ENCODE measurements at places on chromosomes 2 and 18.

- DNase-seq = no peak
These were observed 891 bp upstream of the NR4A2 start for GRCh38 chr2:156333274-156333950.

DNA sequence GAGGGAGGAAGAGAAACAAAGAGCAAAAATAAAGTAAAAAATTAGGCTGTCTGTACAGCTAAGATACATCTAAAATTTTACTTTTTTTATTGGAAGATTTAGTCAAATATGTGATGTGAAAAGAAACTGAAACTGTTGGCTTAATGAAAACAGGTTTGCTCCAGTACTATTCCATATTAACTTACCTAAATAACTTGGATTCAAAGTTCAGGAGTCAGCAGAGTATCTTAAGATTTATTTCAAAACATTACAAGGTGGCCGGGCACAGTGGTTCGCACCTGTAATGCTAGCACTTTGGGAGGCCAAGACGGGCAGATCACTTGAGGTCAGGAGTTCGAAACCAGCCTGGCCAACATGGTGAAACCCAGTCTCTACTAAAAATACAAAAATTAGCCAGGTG is 197.9 kb downstream of the PDE11A start:
- DNase-seq = no peak

- no peak for DNase-seq
These were observed 210.5 kb upstream of the PIK3C3 start for GRCh38 chr18:41744421-41745030.

DNA sequence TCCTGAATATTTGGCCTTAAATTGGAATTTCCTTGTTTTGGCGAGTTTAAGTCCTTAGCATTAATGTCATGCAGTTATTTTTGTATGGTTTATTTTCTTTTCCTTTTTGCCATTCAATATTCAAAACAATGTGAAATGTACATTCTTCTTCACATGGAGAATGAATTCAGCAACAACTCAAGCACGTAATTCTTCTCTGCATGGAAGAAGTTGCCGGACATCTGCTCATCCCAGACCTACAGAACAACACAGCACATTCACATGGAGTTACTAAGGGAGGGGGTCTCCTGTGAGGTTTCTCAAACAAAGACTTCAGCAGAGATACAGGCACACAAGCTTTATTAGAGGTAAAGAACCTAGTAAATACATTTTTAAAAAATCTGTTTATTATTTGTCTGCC is 236.8 kb downstream of the SATB2 start:
- no peak for DNase-seq

All from stimulated activated CD8-positive, alpha-beta memory T cell treated with anti-CD3 and anti-CD28 coated beads, Interleukin-7, amount 100 ng/mL, for 1 hour (primary cell).